ENCODE measurements at places on chromosomes 6 and 20.

DNA sequence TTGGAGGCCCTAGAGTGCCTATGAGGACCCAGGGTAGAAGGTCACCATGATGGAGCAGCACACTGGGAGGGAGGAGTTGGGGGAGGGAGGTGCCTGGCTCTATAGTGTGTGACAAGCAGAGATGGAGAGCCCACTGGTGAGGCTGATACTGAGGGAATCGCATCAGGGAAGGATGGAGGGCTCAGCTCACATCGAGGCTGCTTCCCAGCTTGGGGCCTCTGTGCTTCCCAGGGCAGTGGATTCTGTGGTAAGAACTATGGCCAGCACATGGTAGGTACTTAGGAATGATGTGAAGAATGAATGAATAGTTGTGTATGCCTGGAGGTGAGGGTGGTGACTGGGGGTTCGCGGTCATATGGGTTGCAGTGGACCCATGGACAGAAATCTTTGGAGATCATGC, 1.3 kb upstream of the EPB41L1 start:
- no peak for DNase-seq

DNA sequence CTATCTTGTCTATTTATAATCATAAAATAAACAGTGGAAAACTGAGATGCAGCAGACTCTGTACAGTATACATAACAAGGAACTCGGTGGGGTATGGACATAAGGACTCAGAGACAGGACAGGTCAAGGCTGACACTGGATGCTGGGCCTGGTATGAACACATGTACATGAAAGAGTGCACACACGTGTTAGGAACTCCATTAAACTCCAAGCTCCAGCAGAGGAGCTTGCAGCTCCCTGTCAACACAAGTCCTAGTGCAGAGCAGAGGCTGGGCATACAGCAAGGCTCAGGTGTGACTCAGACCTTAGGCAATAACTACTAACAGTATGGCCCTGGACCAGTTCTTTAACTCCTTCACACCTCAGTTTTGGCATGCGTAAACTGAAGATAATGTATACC, 17.1 kb downstream of the NAPB start:
- no peak for DNase-seq

DNA sequence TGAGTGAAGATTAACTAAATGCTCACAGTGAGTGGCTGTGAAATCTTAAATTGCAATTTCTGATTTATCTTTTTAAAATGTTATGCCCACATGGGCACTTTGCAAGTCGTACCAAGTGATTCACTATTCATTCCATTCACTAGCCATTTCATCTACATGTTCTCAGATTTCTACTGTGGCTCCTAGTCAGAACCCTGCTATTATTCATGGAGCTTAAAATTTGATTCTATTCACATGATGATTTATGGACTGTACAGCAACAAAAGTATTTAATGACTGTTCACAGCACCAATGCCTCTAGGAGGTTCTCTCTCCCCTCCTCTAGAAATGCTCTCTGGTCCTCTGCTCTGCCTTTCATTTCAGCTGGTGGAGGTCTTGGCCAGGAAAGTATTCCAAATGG, 133.5 kb upstream of the MAP3K7 start:
- no peak for DNase-seq

GRCh38 chr6:158773581-158774449, 45.4 kb downstream of the EZR start:
- DNase-seq = no peak

DNA sequence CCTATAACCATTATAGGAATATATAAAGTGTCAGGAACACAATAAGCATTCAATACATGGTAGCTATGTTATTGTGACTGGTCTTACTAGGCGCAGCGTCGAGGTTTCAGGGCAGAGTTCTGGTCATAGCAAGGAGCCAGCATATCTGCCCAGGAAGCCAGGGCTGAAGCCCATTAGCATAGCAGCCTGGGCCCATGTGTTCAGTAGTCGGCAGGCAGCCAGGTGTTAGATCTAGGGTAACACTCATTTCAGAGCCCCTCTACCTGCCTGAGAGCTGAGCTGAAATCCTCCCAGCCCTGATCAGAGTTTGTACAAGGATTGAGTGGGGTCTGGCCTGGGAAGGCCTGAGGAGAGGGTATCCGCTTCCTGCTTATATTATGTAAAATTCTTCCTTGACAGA, 32.1 kb downstream of the C20orf173 start:
- no peak for DNase-seq

- peak; percentile 47 for DNase-seq
Observed at GRCh38 chr6:152948150-152948768, 34.6 kb downstream of the FBXO5 start.

DNA sequence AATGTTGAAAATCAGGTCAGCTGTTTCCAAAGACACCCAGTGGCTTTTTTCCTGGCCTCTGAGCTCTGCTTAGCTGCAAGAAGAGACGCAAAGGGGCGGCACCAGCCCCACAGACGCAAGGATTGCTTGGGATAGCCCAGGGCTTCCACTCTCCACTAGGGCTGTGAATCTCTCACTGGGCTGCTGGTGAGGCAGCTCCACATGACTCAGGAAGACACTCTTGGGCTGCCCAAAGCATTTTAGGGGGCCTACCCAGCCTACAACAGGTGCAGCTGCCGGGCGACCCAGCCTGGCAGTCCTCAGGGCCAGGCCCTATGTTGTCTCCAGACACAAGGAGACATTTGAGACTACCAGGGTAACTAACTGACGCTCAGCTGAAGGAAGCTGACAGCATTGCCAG, 59.8 kb downstream of the FAM50B start:
- no peak for DNase-seq

DNA sequence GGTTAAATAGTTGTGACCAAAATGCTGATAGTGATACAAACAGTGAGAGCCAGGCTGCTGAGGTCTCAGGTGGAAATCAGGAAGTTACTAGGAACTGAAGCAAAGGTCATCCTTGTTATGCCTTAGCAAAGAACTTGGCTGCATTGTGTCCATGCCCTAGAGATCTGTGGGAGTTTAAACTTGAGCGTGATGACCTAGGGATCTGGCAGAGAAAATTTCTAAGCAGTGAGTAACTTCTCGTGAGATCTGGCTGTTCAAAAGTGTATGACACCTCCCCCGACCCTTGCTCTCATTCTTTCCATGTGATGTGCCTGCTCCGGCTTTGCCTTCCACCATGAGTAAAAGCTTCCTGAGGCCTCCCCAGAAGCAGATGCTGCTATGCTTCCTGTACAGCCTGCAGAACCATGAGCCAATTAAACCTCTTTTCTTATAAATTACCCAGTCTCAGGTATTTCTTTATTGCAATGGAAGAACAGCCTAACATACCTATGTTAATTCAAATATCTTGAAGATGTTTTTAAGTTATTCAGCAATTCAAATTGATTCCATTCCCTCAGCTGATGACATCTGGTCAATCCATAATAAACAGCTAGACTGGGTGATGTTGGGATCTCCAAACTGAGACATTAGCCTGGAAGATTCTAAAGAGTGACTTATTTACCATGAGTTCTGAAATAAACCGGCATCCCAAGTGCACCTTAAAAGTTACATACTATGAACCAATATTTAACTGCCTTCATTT, 33.8 kb downstream of the KIF16B start:
- DNase-seq = no peak

- no peak for DNase-seq
Observed at GRCh38 chr6:76418560-76419223, 346.2 kb upstream of the IMPG1 start.

- no peak for DNase-seq
Observed at GRCh38 chr6:147548921-147549475, 40.5 kb downstream of the SAMD5 start.

DNA sequence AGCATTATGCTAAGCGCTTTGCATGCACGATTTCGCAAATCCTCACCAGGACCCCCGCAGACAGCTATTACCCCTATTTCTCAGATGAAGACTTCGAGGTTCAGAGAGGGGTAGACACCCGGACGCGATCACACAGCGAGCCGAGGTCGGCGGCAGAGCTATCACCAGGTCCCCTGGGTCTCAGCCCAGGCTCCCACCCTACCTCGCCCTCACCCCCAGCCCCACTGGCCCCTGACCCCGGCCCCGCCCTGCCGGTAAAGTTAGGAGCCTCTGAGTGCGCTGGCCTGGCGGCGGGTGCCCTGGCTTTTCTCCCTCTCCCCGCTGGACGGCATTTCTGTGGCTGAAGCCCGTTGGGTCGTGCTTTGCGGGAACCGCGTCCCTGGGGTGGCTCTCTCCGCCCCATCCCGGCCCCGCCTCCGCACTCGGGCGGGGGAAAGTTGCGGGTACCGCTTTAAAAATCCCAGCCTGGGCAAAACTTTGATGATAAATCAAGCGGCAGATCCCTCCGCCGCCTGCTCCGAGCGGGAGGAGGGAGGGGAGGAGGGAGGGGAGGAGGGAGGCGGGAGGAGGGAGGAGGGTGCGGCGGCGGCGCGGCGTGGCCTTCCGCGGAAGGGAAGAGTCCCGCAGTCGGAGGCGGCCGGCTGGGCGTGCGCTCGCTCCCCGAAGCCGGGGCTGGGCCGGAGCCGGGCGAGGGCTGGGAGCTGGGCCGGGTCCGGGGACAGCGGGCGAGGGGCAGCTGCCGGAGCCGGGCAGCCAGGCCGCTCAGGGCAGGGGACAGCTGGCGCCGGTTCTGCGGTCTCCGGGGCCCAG, at the start of gene VSTM2L:
TSS of gene VSTM2L (plus strand) at position 624 of the 810 bp plus-strand sequence. CDS start 224 bp downstream, outside the sequence.
- no peak for DNase-seq

GRCh38 chr20:12243327-12243726, 325.6 kb downstream of the BTBD3 start:
- no peak for DNase-seq

GRCh38 chr6:27451660-27452390, 21.1 kb downstream of the ZNF184 start:
- DNase-seq = no peak

- DNase-seq = no peak
Observed at GRCh38 chr6:152085451-152085921, 278.0 kb downstream of the ESR1 start.

GRCh38 chr20:38473367-38473795, 738 bp downstream of the RALGAPB start:
- DNase-seq = no peak

- no peak for DNase-seq
Observed at GRCh38 chr6:141260627-141261015, 872.1 kb upstream of the GJE1 start.

DNA sequence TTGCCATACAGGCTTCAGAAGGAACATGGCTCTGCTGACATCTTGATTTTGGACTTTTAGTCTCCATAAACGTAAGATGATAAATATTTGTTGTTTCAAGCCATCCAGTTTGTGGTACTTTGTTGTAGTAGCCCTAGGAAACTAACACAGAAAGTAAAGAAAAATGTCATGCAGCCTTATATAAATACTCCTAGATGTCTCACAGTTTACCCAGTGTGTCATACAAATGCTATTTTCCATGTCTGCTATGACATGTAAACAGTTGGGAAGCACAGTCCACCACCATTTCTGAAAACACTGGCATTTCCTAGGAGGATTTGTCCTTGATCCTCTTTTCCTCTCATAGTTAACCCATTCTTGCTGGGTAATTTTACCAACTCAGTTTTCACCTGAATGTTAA, 30.6 kb upstream of the ME1 start:
- DNase-seq = no peak

GRCh38 chr6:108952776-108953486, 104.7 kb downstream of the ARMC2 start:
- DNase-seq = no peak

- no peak for DNase-seq
Observed at GRCh38 chr6:141199074-141199473, 933.7 kb upstream of the GJE1 start.

DNA sequence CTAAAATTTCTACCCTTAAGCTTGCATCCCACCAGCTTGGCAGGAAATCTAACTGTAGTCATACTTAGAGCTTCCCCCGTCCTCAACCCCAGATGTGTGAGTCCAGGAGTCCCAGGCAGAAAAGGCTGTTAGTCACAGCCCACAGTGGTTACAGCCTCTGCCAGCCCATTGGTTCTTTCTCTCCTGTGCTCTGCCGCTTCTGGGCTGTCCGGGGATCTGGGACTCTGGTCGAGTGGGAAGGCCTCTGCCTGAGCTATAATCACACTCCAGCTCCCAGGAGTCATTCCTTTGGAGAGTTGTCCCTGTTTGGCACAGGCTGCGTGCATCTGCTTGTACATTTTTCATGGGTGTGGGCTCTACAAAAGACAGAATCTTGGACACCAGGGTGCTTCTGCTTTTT, 45.6 kb upstream of the FYN start:
- DNase-seq = no peak

GRCh38 chr6:38306931-38307330, 332.8 kb downstream of the BTBD9 start:
- DNase-seq = no peak

- no peak for DNase-seq
Observed at GRCh38 chr6:114042267-114043016, 71.5 kb upstream of the HDAC2 start.

DNA sequence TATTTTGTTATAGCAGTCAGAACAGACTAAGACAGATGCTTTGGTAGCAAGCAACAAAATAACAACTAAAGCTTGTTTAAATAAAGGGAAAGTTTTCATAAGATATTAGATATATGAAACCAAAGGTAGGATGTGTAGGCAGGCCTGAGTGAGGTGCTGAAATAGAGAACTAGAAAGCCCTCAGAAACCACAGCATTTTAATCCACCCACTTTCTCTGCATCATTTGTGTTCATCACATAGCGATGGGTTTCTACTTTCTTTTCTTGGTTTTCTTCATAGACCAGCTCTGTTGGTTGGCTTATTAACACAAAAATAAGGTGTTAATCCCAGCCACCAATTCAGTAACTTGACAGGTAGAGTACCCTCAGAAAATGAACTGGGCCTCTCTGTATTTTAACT, 58.6 kb downstream of the RPS12 start:
- no peak for DNase-seq

GRCh38 chr20:34824452-34824805, 1.0 kb downstream of the NCOA6 start:
- DNase-seq = no peak

DNA sequence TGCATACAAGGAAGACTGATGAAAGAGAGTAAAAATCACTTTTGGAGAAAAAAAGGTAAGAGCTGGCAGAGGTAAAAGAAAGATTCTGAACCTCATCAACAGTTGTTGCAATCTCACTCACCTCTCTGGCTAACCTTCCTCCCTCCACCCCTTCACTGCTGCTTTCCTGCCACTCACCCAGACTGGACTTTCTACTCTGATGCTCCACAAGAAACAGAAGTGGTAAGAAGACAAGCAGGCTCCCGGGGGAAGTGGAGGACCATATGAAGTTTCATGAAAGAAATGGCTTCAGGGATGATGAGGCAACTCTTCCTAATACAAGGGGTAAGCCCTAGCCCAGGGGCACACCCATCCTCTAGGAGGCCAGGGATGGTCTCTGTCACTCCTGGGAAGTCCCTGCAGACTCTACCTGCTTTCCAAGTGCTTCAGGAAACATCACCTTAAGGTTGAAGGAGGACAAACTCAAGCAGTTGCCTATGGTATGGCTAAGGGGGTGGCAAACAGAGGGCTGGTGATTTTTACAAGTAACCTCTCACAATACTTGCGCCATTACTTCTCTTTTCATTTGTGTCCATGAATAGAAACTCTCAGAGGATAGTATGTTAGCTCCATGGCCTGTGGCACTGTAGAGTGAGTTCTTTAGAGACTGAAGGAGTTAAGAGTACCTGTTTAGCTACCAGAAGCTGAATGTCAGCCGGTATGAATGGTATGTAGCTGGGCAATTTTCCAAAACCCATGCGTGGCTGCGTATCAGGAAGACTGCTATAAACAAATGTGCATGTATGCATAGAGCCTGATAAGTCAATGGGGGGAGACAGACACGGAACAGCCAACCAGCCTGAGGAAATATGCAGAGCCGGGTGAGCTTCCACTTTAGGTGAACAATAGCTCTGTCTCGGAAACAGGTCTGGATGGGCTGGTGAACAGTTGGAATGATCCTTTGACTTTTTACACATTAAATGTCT, 112.0 kb downstream of the BACH2 start:
- DNase-seq = peak; percentile 64

Data from glomerular endothelial cell (primary cell).